ENCODE measurements at places on chromosomes 6 and 20. TPM values are rescaled to one million over a fixed set of nuclear protein-coding genes. Genes with fewer than 3 reads are reported as not detected.

The OR2J3 gene
- total RNA-seq, result not detected

The PACRG gene
- total RNA-seq, result 7.8 TPM

The MCHR2 gene
- total RNA-seq, result not detected

The TNF gene
- total RNA-seq, result 1.3 TPM

The MDC1 gene
- total RNA-seq, result 11.4 TPM

The TAGAP gene
- total RNA-seq, result 2.3 TPM

The IMPG1 gene
- total RNA-seq, result not detected

The TMEM200A gene
- 1.0 TPM for total RNA-seq

The NR2E1 gene
- not detected for total RNA-seq

The CFAP206 gene
- not detected for total RNA-seq

The HDGFL1 gene
- not detected for total RNA-seq

The CLVS2 gene
- not detected for total RNA-seq

The COX4I2 gene
- total RNA-seq, result not detected

The PPIL6 gene
- total RNA-seq, result 3.1 TPM

- no peak overlapping the region for H3K4me3 ChIP-seq
- no peaks in the 10 kb centered on the region for H3K36me3 ChIP-seq
- peak overlapping the region; percentile 38 for H3K27ac ChIP-seq
- no peak for DNase-seq
- peaks cover 6% of the 10 kb centered on the region for H3K4me1 ChIP-seq
Measured at GRCh38 chr6:35368038-35368887, 25.9 kb downstream of the PPARD start.

DNA sequence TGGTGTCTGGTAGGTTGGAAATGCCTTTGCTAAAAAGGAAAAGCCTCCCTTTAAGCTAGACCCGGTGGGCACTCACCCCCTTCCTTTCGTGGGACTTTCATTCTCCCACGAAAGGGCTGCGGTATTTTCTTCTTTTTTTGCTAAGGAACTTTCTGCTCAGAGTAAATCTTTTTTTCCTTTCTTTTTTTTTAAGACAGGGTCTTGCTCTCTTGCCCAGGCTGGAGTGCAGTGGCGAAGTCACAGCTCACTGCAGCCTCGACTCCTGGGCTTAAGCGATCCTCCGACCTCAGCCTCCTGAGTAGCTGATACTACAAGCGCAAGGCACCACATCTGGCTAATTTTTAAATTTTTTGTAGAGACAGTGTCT, 4.0 kb downstream of the TP53TG5 start:
- H3K27me3 ChIP-seq, result no peaks in the 10 kb centered on the region
- no peaks in the 10 kb centered on the region for H3K36me3 ChIP-seq
- no peak overlapping the region for H3K4me3 ChIP-seq
- no peak overlapping the region for H3K27ac ChIP-seq
- no peak for DNase-seq
- H3K4me1 ChIP-seq, result peaks cover 14% of the 10 kb centered on the region

DNA sequence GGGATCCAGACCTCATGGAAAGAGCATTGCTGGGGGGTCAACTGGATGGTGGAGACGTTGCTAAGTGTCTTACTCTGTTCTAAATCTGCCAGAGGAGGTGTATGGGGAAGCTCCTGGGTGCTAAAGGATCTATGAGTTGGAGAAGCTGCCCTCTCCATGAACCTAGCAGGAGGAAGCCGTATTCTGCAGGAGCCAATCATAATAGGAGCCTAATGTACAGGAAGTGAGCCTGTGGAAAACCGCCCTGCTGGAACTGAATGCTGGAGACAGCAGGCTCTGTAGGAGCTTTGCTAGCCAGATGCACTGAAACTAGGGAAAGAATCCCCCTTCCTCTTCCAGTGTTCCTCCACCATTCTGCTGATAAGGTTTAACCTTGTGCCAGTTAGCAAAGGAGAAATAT, 10.9 kb downstream of the CASP8AP2 start:
- H3K27ac ChIP-seq, result no peak overlapping the region
- H3K4me3 ChIP-seq, result no peak overlapping the region

- H3K36me3 ChIP-seq, result no peaks in the 10 kb centered on the region
- no peak for DNase-seq
- no peak overlapping the region for H3K27ac ChIP-seq
- H3K4me3 ChIP-seq, result no peak overlapping the region
- no peaks in the 10 kb centered on the region for H3K4me1 ChIP-seq
Measured at GRCh38 chr6:83985715-83986114, 47.9 kb upstream of the MRAP2 start.

GRCh38 chr20:52219441-52219840, 27.9 kb upstream of the ZFP64 start:
- H3K27me3 ChIP-seq, result no peaks in the 10 kb centered on the region
- H3K36me3 ChIP-seq, result no peaks in the 10 kb centered on the region
- no peak overlapping the region for H3K27ac ChIP-seq
- no peak overlapping the region for H3K4me3 ChIP-seq

- H3K4me3 ChIP-seq, result no peak overlapping the region
- no peak for DNase-seq
- H3K27ac ChIP-seq, result no peak overlapping the region
- no peaks in the 10 kb centered on the region for H3K36me3 ChIP-seq
- no peaks in the 10 kb centered on the region for H3K27me3 ChIP-seq
Measured at GRCh38 chr20:41329435-41330342, 10.9 kb upstream of the LPIN3 start.

GRCh38 chr6:90372885-90373284, 76.2 kb upstream of the BACH2 start:
- H3K27me3 ChIP-seq, result no peaks in the 10 kb centered on the region
- DNase-seq, result no peak
- H3K4me1 ChIP-seq, result peaks cover 6% of the 10 kb centered on the region

DNA sequence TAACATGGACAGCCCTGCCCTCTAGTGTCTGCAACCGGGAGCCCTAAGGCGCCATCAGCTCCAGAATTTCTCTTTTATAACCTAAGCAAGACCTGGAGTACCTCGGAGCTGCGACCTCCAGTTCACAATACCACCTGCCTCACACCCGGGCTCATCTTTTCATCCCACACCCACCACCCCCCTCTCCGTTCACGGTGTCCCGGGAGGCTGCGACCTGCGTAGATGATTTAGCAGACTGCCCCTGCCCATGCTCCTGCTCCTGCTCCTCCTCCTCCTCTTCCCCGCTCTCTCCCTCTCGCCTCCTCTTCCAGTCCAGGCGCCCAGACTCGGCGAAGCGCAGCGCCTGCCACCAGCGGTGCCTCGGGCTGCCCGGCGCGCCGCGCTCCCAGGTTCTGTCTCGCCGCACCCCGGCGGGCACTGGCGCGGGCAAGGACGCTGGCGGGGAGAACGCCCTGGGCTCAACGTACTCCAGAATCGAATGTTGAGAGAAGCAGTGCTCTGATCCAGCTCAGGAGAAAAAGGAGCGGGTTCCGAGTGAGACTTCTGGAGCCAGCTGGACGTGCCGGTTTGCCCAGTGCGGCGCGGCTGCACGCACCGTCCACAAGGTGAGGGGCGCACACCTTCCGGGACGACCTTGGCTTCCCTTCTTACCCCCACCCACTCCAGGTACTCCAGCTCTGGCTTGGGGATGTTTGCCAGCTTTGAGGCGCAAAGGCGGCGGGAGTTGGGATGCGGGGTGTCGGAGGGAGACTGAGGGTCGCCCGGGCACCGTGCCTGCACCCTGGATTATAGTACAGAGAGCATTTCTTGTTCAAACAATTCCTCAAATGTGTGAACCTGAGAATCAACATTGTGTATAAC, at the start of gene HTR1E:
Gene HTR1E, plus strand, starts transcription at position 310 of the 861 bp plus-strand sequence. CDS start 77,807 bp downstream, outside the sequence.
- no peak within 1 kb of the TSS for H3K27ac ChIP-seq
- no peak within 1 kb of the TSS for H3K4me3 ChIP-seq
- H3K27me3 ChIP-seq, result no peaks in the 10 kb centered on the region
- peaks cover 8% of the 10 kb centered on the region for H3K4me1 ChIP-seq
- peak; percentile 82 for DNase-seq

DNA sequence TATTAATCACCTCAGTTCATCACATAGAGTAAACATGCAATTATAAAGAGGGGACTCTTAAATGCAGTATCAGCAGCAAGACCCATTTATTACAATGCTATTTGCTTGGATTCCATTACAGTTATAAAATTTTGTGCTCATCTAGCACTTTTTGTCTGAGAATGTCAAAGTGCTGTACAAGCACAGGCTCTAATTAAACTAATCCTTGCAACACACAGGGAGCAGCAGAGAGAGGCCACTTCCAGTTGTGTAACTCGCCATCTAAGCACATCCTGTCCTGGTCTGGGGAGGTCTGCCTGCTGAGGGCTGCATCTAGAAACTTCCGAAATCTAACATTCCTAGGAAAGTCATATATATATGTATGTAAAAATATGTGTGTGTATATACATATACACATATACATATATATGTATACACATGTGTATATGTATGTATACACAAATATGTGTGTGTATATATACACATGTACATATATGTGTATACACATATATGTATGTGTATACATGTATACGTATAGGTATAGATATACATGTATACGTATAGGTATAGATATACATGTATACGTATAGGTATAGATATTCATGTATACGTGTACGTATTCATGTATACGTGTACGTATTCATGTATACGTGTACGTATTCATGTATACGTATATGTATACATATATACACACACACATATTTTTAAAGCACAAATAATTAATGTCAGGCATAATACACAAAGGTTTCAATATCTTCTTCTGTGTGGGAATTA, 136.4 kb upstream of the JARID2 start:
- no peak overlapping the region for H3K27ac ChIP-seq
- DNase-seq, result no peak
- H3K27me3 ChIP-seq, result no peaks in the 10 kb centered on the region
- H3K4me1 ChIP-seq, result no peaks in the 10 kb centered on the region
- no peak overlapping the region for H3K4me3 ChIP-seq

DNA sequence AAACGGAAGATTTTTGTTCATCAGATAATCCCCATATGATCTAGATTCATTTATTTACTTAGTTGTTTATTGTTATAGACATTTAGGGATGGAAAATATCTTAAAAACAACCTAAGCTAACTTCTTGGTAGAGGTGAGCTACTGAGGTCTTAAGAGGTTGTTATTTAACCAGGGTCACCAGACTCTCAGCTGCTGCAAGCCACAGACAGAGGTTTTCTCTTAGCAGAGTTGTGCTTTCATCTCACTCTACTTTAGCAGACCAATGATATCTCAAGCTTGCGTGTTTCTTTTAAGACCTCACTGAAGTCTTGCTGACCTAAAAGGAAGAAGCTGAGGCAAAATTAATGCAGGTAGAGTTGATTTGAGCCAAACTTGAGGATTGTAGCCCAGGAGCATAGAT, 43.6 kb downstream of the NCOA7 start:
- no peaks in the 10 kb centered on the region for H3K36me3 ChIP-seq
- DNase-seq, result no peak
- H3K4me3 ChIP-seq, result no peak overlapping the region
- H3K27me3 ChIP-seq, result no peaks in the 10 kb centered on the region
- H3K4me1 ChIP-seq, result peaks cover 13% of the 10 kb centered on the region

GRCh38 chr6:111576291-111576690, 29.4 kb downstream of the TRAF3IP2 start:
- no peak overlapping the region for H3K27ac ChIP-seq
- no peak overlapping the region for H3K4me3 ChIP-seq
- H3K27me3 ChIP-seq, result no peaks in the 10 kb centered on the region
- H3K4me1 ChIP-seq, result peaks cover 3% of the 10 kb centered on the region
- no peak for DNase-seq
- H3K36me3 ChIP-seq, result peaks cover 7% of the 10 kb centered on the region

- H3K4me3 ChIP-seq, result no peak overlapping the region
- H3K27ac ChIP-seq, result no peak overlapping the region
- DNase-seq, result no peak
- H3K36me3 ChIP-seq, result no peaks in the 10 kb centered on the region
Measured at GRCh38 chr20:51902933-51903332, 100.6 kb upstream of the SALL4 start.

DNA sequence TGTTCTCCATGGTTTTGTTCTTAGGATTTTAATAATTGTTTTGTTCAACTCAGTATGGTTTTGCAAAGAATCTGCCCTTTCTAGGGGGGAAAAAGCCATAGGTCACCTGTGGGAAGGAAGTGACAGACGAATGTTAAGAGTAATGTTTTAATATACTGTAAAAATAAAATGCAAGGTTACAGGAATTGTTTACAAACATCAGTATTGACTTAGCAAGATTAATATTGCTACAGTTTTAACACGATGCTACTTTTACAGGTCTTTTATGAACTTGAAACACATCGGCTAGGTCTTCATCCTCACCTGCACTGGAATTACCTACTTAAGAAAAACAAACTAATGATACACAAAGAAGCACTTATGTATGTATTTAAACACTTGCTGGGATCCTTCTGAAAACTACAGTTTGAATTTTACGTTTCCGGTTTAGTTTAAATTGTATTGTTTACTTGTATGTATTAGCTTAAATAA, 1.7 kb upstream of the NKX2-4 start:
- peaks cover 33% of the 10 kb centered on the region for H3K27me3 ChIP-seq
- peaks cover 20% of the 10 kb centered on the region for H3K4me1 ChIP-seq
- DNase-seq, result no peak
- no peak overlapping the region for H3K27ac ChIP-seq

GRCh38 chr6:35402136-35402855, 49.8 kb upstream of the FANCE start:
- H3K4me3 ChIP-seq, result no peak overlapping the region
- peak overlapping the region; percentile 28 for H3K27ac ChIP-seq
- no peaks in the 10 kb centered on the region for H3K36me3 ChIP-seq
- no peaks in the 10 kb centered on the region for H3K27me3 ChIP-seq
- peak; percentile 78 for DNase-seq
- H3K4me1 ChIP-seq, result peaks cover 38% of the 10 kb centered on the region

DNA sequence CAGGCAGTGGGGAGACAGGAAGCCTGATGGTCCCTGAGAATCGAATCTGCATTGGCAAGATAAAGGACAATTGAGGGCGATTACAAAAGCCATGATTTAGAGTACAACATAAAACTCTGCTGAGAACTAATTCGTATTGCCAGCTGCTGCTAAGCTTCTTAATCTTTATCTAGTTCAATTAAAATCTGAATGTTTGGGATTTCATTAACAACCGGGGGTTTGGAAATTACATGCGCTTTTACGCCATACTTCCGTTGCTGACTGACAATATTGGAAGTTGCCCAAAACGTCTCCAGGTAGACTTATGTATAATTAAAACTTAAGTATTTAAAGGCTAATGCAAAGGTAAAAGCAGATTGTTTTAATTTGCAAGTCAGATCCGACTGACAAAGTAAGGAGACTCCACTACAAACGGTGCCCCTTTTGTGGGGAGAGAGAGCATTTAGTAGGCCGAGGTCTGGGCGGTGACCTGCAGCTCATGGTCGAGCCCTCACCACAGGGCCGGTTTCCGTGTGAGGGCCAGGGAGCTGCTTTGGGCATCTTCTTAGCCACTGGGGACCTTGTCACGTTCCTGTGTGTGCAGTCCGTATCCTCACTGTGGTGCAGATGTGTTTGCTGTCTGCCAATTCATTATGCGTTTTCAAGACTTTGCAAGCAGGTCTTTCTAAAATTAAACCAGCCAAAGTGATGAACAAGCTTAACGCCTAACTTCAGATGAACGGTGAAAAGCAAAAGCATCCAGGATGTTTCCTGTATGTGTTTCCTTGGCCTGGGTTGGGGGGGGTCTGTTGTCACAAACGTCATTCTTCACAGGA, 49.9 kb downstream of the CDH4 start:
- no peaks in the 10 kb centered on the region for H3K36me3 ChIP-seq
- H3K4me3 ChIP-seq, result no peak overlapping the region
- H3K27ac ChIP-seq, result no peak overlapping the region
- DNase-seq, result no peak
- H3K4me1 ChIP-seq, result no peaks in the 10 kb centered on the region

- H3K4me1 ChIP-seq, result no peaks in the 10 kb centered on the region
- H3K27ac ChIP-seq, result no peak overlapping the region
- DNase-seq, result no peak
- no peaks in the 10 kb centered on the region for H3K36me3 ChIP-seq
- no peaks in the 10 kb centered on the region for H3K27me3 ChIP-seq
- no peak overlapping the region for H3K4me3 ChIP-seq
Measured at GRCh38 chr6:117783279-117783678, 108.0 kb downstream of the NUS1 start.

Data from body of pancreas (tissue), 4 donors.